Hypothalamus (tissue), 51 donors: ENCODE measurements at places on chromosomes 6 and 20.

GRCh38 chr20:1528811-1529210 is 28.7 kb downstream of the SIRPD start:
- no peak for DNase-seq

DNA sequence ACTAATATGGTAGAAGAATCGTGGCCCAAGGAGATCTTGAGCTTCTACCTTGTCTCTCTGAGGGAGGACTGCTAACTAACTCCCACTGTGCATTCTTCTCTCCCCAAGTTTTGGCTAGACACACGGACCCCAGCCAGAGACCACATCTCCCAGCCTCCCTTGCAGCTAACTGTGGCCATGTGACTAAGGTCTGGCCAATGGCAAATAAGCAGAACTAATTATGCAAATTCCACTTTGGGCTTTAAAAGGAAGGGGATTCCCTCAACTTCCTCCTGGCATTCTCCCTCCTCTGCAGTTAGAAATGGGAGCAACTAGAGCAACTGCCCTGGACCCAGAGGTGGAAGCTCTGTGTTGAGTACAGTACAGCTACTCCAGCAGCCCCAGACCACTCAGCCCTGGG is 15.4 kb downstream of the BPIFA2 start:
- DNase-seq: no peak

DNA sequence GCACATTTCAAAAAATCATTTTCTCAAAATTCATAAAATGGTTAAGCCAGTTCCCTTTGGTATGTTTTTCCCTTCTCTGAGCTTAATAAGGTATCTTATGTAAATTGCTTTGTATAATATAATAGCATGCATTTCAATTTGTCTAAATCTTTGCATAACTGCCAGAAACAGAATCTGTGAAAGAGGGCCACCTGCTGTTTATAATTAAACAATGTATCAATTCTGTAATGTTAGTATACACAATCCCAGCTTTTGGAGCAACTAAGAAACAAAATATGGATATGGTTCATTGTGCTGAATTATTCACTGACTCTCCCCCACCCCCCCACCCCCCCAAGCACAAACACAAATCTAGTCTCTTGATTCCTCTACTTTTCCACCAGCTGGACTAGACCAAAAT is 54.8 kb downstream of the GPX5 start:
- DNase-seq: no peak

- no peak for DNase-seq
These were observed 4.7 kb upstream of the SCUBE3 start for GRCh38 chr6:35209081-35209480.

DNA sequence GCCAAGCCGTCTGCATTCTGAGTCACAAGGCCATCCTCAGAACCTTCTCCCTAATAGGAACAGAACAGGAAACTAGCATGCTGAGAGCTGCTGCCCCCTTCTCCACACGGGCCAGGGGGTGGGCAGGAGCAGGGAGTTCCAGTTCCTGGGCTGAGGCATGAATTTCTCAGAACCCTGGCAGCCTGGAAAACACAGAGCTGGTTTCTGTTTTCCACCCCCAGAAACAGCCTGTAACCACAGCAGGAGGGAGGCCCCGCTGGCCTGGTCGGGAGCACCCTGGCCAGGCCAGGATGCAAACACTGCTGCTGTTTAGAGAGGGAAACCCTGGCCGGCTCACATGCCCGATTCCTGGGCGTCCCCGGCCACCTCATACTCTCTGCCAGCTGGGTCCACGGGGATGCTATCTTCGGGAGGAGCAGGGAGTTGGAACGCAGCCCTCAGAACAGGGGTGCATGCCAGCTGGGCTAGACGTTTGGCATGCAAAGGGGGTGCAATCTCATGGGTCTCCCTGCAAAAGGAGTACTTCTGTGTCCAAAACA is 130.1 kb downstream of the NFATC2 start:
- DNase-seq: peak; percentile 9

DNA sequence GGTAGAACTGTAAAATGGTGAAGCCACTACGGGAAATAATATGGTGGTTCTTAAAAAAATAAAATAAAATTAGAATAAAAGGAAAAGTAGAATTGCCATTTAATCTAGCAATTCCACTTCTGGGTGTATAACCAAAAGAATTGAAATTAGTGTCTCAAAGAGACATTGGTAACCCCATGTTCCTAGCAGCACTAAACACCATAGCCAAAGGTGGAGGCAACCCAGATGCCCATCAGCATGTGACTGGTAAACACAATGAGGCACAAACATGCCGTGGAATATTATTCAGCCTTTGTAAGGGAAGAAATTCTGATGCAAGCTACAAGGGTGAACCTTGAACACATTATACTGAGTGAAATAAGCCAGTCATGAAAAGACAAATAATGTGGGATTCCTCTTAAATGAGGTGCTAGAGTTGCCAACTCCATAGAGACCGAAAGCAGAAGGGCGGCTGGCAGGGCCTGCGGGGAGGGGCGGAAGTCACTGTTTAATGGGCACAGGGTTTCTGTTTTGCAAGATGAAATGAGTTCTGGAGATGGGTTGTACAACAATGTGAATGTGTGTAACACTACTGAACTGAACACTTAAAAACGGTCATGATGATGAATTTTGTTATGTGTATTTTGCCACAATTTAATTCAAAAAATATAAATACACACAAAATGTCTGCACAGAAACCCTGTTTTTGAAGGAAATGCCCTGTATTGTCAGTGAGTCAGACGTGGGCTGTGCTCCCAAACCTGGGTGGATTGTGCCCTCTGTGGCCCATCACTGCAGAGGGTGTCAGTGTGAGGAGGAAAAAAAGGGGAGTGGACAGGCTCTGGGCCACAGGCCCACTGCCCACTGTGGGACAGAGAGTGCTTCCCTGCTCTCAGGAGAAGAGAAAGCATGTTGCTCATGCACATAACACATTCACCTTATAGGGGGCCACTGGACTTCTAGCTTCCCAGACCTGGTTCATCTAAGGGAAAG is 49.6 kb upstream of the CD93 start:
- no peak for DNase-seq

DNA sequence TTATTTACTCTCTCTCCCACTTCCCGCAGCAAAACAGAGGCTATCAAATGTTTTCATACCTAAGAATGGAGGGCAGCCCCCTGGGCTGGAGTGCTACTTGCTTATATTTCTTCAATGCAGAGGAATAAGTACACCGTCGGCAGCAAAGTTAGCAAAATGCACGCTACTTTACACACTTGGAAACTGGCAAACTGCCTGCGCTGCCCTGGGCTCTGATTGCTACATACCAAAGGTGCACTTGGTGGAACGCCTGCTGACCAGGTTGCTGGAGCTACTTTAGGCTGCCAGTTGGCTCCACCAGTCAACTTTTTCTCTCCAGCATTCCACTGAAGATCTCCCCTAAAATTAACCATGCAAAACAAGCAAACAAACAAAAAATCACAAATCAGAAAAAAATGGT is 62.4 kb downstream of the PRSS35 start:
- no peak for DNase-seq

DNA sequence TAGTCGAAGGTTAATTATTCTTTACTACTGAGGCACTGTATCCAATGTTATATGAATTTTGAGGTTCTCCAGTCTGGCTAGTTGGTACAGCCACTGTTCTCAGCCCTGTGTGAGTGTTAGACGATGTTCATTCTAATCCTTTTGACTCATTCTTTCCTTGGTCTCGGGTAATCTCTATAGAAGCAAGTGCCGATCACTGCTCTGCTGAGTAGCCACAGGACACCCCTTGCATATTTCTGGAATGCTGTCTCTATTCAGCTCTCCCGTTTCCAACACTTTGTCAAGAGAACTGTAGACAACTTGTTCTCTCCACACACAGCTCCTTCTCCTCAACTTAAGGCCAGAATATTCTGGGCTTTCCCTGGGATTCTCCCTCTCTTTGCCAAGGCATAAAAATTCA is 42.4 kb upstream of the PLCB1 start:
- DNase-seq: no peak

DNA sequence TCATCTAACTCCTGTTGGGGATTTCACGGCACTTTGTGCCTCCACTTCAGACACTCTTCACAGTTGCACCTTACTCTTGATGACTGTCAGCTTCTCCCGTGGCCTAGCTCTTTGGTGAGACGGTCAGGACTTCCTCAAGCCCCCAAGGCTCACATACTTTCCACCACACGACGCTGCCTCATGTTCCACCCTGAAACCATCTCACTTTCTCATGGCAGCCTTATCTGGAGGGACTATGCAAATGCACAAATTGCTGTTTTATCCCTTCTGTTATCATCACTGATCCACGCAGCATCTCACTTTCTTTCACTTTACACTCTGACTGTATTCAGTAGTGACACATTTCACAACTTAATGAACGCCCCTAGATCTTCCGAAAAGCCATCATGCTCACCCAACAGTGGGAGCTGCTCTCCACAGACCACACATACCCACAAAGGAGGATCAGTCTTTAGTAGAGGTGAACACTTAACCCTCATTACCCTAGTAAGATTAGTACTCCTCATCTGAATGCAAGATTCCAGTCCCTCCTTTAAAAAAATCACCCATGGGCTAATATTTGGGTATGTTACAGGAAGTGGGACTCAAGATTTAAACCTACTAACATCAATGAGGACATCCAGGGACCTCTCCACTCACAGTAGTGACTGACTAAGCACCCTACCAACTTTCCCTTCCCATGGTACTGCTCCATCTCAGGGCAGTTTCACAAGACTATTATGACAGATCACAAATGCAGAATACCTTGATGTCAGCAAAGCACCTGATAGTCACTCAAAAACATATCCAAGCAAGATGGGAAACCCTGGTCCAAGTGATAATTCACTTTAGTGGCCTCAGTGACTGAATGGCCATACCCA is 35.4 kb downstream of the FYN start:
- no peak for DNase-seq

DNA sequence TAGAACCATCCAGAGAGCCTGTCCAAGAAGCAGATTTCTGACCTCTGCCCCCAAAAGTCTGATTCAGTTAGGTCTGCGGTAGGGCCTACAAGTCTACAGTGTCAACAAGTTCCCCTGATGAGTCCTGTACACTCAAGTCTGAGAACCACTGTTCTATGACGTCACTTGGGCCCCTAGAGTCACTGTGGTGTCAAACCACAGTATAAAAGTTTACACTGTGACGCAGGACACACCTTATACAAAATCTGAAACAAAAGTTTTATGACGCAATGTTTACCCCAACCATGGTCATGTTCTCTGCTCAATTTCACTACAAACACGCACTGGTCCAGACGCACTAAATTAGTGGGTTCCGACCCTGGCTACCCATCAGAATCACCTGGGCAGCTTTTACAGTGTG is 17.9 kb downstream of the SLA2 start:
- no peak for DNase-seq

DNA sequence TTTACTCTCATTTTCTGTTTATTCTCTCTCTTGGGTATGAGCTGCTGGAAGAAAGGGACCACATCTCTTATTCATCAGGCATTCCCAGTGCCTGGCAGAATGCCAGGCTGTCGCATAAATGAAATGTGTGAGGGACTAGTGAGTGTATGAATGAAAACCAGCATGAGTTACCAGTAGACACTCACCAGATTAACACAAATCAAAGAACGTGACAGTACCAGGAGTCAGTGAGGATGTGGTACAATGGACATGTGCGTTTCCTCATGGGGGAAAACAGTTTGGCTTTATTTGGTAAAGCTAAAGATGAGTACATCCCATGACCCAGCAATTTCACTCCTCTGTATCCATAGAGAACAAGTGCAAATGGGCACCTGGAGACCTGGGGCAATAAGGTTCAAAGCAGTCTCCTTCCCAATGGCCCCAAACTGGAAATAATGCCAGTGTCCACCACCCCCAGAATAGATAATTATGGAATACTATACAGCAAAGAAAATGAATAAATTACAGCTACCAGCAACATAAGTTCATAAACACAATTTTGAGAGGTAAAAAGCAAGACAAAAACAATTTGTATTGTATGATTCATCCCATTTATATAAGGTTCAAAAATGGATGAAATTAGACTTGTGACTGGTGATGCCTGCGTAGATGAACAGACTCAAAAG is 93.3 kb downstream of the CDH22 start:
- no peak for DNase-seq

DNA sequence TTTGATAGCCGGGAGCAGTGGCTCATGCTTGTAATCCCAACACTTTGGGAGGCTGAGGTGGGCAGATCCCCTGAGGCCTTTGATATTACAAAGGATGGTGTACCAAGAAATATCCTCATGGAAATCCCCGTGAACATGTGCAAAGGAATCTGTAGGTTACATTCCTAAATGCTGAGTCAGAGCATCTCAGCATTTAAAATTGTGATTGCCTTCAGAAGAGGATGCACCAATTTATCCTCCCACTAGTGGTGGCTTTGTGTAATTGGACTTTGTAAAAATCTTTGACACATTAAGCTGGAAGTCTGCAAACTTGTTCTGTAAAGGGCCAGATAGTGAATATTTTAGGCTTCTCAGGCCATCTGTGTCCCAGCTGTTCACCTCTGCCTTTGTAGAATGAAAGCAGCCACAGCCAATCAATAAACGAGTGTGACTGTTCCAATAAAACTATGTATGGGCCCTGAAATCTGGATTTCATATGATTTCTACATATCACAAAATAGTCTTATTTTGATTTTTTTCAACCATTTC is 11.8 kb downstream of the TMEM14B start:
- no peak for DNase-seq

- DNase-seq: peak; percentile 6
These were observed 49.1 kb upstream of the TPD52L1 start for GRCh38 chr6:125104425-125104824.

GRCh38 chr6:3489961-3490624 is 33.2 kb upstream of the SLC22A23 start:
- no peak for DNase-seq

GRCh38 chr6:491233-491632 is 99.7 kb downstream of the IRF4 start:
- DNase-seq: no peak

DNA sequence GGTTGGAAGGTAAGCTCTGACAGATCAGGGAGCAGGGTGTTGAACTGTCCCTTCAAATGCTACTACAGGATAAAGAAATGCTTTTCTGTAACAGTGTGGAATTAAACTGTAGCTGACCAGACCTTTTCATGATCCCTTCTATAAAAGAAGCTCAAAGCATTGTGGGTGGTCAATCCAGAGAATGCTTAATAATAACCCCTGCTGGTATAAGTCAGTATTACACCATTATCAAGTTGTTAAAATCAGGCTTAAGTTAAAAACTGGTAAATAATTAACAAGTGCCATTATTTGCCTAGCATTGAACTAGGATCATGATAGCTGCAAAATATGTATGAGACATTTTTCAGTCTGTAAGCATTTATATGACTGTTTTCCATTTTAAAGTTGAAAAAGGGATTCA is 468.9 kb downstream of the PKHD1 start:
- DNase-seq: no peak

DNA sequence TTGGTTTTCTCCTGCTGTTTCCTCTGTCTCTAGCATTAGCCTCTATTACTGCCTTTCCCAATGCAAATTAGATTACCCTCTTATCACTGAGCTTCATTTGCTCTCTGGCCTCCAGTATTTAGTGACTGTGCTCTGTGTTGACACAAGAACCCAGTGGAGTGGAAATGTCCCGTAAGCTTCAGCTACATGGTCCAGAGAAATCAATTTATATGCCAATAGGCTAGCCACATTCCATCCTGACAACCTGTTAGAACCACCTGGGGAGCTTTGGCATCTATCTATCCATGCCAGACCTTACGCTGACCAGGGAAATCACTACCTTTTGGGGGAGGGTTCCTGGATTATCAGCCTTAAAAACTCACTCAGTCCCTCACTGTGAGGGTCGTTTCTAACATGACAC is 459.6 kb downstream of the UTRN start:
- DNase-seq: no peak

GRCh38 chr6:20876561-20876960 is 342.3 kb downstream of the CDKAL1 start:
- DNase-seq: no peak

- DNase-seq: no peak
These were observed 146.6 kb downstream of the DHX35 start for GRCh38 chr20:39108746-39109145.

GRCh38 chr6:167514524-167514923 is 189.6 kb downstream of the TTLL2 start:
- DNase-seq: no peak
